ENCODE measurements at places on chromosomes 7 and 10. TPM values are rescaled to one million over a fixed set of nuclear protein-coding genes. Genes with fewer than 3 reads are reported as not detected.
A peak's percentile ranks its signal among the peaks of the same experiment; 100 is the strongest.

The TRPV6 gene
- under 0.01 TPM for total RNA-seq

DNA sequence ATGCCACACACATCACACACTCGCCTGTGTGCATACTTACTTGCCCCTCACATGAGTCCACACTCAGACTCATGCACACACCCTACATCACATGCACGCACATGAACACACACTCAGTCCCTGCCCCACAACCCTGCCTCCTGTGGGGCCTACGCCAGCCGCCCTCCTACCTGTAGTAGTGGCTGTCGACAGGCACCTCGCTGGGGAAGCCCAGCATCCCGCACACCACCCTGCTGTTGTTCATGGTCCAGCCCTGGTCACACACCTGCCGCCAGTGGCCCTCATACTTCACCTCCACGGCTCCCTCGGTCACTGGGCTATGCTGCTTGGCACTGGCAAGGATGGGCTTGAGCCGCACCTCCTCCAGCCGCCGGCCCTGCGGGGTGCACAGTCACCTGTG is 7.2 kb downstream of the LOXL4 start:
- no peak for DNase-seq
- no peaks in the 10 kb centered on the region for H3K36me3 ChIP-seq
- no peak overlapping the region for H3K4me3 ChIP-seq
- H3K27me3 ChIP-seq: no peaks in the 10 kb centered on the region
- H3K27ac ChIP-seq: peak overlapping the region; percentile 43
- no peaks in the 10 kb centered on the region for H3K4me1 ChIP-seq

DNA sequence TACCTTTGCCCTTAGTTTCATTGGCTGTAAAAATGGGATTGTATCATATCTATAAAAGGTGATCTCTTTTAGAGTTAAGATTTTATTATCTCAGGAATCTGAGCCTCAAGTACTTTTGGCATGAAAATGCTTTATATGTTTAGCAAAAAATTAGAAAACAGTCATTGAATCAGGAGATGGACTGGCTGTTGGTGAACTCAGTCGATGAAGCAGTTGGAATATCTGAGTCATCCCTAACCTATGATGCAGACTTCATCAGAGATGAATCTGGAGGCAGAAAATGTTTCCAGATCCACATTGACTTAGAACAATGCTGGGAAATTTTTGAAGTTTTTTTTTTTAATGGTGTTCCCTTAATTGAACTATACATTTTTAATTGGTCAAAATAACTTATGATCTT is 228.5 kb downstream of the SLC25A13 start:
- H3K27ac ChIP-seq: no peak overlapping the region
- H3K36me3 ChIP-seq: no peaks in the 10 kb centered on the region
- no peak for DNase-seq
- H3K27me3 ChIP-seq: no peaks in the 10 kb centered on the region
- no peaks in the 10 kb centered on the region for H3K4me1 ChIP-seq
- H3K4me3 ChIP-seq: no peak overlapping the region

DNA sequence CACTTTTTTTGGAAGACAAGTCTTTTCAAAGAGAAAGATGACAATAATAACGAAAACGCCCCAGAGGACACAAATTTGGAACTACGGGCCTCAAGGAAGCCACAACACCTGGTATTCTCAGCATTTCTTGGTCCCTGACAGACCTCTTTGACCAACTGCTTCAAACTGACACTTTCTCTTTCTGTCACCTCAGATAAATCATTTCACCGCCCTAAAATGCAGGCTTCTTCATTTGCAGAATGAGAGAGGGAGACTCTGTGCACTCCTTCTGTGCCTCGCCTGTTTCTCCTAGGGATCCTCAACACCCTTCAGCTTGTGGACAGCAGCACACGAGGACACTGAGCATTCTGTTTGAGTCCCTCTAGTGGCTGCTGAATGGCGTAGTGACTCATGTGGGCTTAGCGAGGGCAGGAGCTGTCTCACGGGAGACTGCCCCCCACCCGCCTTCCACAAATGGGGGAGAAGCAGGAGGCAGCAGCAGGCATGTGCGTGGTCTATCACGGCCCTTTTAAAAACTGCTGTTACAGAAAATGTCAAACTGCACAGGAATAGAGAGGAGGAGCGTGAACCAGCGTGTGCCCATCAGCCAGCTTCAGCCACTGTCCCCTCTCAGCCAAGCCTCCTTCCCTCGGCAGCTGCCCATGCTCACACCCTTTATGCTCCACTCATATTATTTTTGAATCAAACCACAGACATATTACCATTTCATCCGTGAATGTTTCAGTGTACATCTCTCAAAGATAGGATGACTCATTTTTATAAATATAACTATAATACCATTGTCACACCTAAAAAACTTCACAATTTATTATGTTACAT is 41.4 kb downstream of the GSDME start:
- no peaks in the 10 kb centered on the region for H3K27me3 ChIP-seq
- H3K36me3 ChIP-seq: no peaks in the 10 kb centered on the region
- no peaks in the 10 kb centered on the region for H3K4me1 ChIP-seq
- no peak overlapping the region for H3K27ac ChIP-seq

The BPGM gene
- 12.3 TPM for total RNA-seq

Measured in breast epithelium (tissue), 4 donors.